ENCODE measurements at places on chromosomes 12 and 14.
A peak's percentile ranks its signal among the peaks of the same experiment; 100 is the strongest.

GRCh38 chr14:77347751-77348150 lies 26.9 kb downstream of the GSTZ1 start:
- DNase-seq, result no peak

DNA sequence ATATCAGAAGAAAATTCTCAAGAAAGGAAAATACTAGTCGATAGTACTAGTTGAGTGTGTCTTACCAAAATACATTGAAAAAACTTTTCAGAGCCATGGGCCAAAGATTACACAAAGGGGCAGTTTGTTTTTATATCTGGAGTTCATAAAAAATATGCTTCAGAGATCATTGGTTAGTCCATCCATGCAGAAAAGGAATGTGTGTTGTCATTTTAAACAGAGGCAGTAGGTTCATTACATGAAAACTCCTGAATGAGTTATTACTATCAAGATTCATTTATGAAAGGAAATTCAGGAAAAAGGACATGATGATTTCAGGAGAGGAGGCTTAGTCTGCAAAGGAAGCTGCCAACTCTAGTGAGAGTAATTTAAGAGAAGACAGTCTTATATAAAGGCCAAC lies 354.8 kb downstream of the AEBP2 start:
- no peak for DNase-seq

DNA sequence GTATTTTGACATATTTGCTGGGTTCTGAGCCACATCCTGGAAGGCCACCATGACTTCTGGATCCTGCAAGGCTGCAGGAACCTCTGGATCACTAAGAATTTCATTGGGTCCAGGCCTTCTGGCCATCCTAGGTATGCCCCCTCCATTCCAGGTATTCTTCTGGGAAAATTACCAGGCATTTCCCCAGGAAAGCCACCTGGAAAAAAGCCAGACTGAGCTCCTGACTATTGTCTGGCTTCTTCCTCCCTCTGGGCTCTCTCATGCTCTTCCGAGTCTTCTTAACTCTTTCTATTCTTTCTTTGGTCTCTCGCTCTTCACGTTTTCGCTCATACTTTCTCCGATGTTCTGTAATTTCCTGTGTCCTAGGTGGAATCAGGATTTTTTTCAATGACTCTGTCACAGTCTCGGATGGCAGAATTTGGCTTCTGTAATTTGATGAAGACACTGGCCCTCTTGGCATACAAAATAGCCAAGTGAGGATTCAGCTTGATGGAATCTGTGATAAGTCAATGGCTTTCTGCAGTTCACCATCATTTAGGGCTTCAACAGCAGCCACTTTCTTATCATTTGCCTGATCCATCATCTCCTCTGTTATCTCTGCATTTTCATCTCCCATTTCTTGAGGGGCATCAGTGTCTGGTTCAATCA lies 42.6 kb downstream of the ATP23 start:
- no peak for DNase-seq

- DNase-seq, result peak; percentile 5
These were observed 38.7 kb downstream of the ADGRD1 start for GRCh38 chr12:130992448-130992847.

DNA sequence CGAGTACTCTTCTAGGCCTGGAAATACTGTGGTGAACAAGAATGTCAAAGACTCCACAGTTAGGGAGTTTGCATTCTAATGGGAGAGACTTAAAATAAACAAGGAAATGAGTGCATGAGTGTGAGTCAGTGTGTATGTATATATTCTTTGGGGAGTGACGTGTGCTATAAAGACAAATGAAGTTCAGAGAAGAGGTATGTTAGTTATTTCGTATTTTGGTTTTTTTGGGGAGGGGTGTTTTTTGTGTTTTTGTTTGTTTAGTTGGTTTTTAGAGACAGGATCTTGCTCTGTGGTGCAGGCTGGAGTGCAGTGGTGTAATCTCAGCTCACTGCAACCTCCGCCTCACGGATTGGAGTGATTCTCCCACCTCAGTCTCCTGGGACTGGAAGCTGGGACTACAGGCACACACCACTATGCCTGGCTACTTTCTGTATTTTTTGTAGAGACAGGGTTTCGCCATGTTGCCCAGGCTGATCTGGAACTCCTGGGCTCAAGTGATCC lies 74.3 kb downstream of the SRGAP1 start:
- DNase-seq, result no peak

DNA sequence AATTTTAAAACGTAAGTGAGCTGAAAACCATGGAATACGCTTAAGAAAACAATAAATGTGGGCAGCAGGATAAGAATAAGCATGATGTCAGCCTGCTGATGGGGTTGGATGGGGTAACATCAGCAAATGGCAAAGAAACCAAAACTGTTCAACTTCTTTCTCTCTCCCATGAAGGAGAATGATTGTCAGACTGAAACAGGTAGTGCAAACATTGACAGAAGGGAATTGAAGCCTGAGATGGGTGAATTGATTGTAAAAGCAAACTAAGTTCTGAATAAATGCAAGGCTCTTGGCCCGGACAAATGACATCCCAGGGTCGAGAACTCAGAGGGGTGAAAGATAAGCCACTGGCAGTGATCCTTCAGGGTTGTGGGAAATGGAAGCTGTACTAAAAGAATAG lies 182.6 kb downstream of the ETV6 start:
- DNase-seq, result no peak

DNA sequence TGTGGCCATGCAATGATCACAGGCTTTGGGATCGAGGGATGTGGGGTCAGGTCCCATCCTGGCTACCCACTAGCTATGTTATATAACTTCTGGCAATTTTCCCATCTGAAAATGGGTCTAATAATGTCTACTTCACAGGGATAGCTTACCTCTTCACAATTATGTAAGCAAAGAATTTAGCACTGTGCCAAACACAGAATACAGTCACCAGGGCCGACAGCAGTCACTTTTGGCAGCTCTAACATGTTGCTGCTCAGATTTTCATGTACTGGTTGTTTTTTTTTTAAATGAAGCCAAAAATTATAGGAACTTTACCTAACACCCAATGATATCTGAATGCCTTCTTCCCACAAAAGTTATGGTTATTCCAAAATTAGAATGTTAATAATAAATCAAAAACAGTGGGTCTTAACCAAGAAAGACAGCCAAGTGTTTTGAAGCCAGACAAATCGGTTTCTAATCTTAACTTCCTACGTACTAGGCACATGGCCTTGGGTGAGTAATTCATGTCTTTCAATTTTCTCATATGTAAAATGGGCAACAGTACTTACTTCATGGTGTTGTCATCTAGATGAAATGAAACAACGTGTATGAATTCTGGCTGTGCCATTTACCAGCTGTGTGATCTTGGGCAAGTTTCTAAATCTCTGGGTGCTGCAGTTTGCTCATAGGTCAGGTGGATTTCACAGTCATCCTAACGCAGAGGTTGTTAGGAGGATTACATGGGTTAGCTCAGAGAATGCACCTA lies 13.0 kb upstream of the PCED1B start:
- DNase-seq, result peak; percentile 70

- peak; percentile 2 for DNase-seq
These were observed 275.6 kb downstream of the AACS start for GRCh38 chr12:125340791-125341190.

- DNase-seq, result no peak
These were observed 7.1 kb upstream of the MYF6 start for GRCh38 chr12:80700327-80700726.
